ENCODE measurements at places on chromosomes 1 and 21.

- DNase-seq, result no peak
These were observed 12.1 kb downstream of the PPP2R5A start for GRCh38 chr1:212297338-212297737.

GRCh38 chr1:12376236-12377045 lies 146.6 kb downstream of the VPS13D start:
- no peak for DNase-seq

GRCh38 chr1:221692643-221693042 lies 49.2 kb downstream of the DUSP10 start:
- DNase-seq, result no peak

DNA sequence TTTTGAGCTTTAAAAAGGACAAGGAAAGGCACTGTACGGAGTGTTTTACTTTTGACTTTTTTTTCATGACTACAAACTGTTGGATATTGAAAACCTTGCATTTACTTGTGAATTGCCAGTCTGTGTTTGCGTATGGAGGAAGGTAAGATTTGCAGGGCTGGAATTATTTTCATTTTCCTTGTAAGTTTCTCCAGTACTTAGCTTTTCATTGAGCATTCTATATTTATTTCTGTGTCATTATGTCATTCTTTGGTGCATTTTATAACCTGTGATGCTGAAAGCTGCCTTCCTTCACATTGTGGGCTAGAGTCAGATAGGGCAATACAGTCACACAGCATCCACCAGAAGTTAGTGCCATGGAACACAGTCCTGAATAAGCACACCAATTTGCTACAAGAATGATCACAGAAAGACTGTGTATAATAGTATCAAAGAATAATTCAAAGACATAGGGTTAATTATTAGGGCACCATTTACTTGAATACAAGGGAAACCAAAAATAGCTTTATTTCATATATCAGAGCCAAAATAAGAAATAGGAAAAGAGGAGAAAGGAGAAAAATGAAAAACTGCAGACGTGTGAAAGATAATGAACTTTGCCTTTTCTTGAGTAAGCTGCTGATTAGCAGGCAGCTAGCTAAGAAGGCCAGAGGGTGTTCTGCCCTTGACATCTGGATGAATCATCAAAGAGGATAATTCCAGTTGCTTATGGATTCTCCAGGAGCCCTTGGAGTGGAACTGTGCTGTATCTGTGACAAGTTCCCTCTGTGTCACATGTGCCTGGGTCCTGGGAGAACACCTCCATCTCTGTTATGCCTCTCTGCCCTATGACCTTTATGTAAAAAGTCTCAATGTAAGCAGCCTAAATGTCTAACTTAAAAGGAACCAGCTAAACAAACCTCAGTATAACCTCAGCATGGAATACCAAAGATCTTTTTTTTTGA lies 8.0 kb upstream of the FAM20B start:
- DNase-seq, result no peak

DNA sequence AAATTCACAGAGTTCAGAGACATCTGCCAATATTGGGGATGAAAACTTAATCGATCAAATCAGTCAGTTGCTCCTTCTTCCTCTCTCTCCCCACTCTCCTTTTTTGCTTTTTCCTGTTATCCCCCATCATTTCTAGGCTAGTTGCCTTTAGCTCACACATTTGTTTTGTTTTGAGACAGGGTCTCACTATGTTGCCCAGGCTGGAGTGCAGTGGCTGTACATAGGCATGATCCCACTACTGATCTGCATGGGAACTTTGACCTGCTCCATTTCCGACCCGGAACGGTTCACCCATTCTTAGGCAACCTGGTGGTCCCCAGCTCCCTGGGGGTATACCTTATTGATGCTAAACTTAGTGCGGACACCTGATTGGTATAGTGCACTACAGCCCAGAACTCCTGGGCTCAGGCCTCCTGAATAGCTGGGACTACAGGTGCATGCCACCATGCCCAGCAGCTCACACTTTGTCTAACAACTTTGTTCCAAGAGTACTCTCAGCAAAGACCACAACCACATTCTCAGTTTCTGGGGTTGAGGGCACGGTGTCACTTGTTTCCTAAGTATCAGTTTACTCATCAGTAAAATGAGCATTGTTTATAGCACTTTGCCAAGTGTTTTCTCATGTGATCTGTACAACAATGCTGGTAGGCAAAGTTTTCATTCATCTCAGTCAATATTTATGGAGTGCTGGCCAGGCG lies 6.7 kb upstream of the ELOA start:
- no peak for DNase-seq

DNA sequence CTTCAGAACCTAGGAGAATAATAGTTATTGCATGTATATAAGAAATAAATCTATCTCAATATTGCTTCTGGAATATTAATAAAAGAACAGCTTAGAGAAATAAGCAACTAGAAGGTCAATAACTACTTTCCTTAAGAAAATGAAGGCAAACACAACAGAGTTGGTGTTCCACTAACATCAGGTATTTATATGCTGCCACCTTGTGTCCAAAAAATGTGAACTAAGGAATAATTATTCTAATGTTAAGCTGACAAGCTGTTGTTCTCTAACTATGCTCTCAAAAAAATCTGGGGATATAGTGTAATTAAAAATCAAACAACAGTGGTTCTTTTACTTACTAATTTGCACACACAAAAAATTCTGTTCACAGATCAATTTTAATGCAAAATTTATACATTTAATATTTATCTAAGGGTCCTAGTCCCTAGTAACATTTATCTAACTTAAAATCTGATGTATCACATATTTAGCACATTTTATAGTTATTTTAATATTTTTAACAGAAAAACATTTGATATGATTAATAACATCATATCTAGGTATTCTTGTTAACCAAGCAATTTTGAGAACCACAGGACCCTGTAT lies 39.6 kb downstream of the UCHL5 start:
- DNase-seq, result no peak
